ENCODE measurements at places on chromosomes 6 and 20.

GRCh38 chr6:118596774-118597320 is 48.8 kb downstream of the PLN start:
- DNase-seq = no peak

- no peak for DNase-seq
Measured at GRCh38 chr20:49603209-49603627, 35.3 kb upstream of the PTGIS start.

- DNase-seq = no peak
Measured at GRCh38 chr6:24489470-24489869, at the start of gene GPLD1. Gene GPLD1 (minus strand): TSS chr6:24489578. CDS start chr6:24489511, 67 bp downstream.

DNA sequence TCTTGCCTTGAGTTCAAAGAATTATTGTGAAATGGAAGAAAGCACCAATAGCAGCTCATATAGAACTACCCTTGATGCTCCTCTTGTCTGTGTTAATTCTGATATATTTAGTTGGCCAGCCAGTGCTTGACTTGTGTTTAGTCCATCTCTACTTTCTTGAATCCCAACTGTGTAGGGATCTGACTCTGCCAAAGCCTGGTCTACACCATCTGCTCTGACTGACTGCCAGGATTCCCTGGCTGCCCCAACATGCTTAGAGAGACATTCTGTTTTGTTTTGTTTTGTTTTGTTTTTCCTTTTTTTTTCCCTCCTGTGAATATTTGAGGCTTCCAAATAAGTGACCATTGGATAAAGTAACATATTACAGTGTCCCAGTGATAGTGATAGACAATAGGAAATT is 953.7 kb upstream of the MANEA start:
- no peak for DNase-seq

GRCh38 chr6:168169624-168170023 is 90.6 kb upstream of the FRMD1 start:
- no peak for DNase-seq
